ENCODE measurements at places on chromosomes 5 and 9.

DNA sequence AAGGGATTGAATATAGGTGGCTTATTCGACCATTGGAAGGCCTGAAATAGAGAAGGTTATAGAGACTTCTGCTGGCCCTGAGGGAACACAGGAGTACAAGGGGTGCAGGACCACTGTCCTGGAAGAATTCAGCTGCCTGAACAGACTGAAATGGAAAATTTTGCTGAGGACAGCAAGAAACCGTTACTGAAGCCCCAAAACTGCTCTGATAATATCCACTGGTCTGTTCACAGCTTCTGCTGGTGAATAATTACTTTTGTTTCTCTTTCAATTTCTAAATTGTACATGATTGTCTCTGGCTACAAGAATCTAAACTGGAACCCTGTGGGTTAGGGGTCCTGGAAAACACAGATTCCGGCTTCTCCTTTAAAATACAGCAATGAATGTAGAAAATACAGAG is 218.5 kb upstream of the CDH12 start:
- no peak for DNase-seq
- H3K4me3 ChIP-seq = no peak overlapping the region
- no peaks in the 10 kb centered on the region for H3K4me1 ChIP-seq
- H3K27ac ChIP-seq = no peak overlapping the region

- no peak overlapping the region for H3K27ac ChIP-seq
- no peaks in the 10 kb centered on the region for H3K4me1 ChIP-seq
- no peaks in the 10 kb centered on the region for H3K36me3 ChIP-seq
These were observed 29.5 kb downstream of the SPEF2 start for GRCh38 chr5:35647128-35647527.

DNA sequence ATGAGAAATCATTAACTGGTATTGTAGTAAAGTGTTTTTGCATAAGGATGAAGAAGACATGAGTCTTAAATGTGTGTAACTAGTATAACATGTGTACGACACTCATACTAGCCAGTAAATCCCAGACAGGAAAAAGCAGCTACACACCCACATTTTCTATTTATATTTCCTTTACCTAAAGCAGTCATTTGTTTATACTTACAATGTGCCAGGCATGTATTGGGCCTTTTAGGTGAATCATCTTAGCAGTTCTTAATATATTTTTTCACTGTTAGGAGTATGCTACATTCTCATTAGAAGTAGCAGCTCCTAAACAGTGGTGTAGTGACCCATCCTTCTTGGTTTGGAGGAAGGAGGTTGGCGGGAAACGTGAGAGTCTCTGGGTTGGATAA is 55.8 kb upstream of the TMC1 start:
- no peak overlapping the region for H3K4me3 ChIP-seq
- no peaks in the 10 kb centered on the region for H3K4me1 ChIP-seq
- H3K36me3 ChIP-seq = no peaks in the 10 kb centered on the region
- H3K27ac ChIP-seq = no peak overlapping the region
- H3K27me3 ChIP-seq = no peaks in the 10 kb centered on the region

DNA sequence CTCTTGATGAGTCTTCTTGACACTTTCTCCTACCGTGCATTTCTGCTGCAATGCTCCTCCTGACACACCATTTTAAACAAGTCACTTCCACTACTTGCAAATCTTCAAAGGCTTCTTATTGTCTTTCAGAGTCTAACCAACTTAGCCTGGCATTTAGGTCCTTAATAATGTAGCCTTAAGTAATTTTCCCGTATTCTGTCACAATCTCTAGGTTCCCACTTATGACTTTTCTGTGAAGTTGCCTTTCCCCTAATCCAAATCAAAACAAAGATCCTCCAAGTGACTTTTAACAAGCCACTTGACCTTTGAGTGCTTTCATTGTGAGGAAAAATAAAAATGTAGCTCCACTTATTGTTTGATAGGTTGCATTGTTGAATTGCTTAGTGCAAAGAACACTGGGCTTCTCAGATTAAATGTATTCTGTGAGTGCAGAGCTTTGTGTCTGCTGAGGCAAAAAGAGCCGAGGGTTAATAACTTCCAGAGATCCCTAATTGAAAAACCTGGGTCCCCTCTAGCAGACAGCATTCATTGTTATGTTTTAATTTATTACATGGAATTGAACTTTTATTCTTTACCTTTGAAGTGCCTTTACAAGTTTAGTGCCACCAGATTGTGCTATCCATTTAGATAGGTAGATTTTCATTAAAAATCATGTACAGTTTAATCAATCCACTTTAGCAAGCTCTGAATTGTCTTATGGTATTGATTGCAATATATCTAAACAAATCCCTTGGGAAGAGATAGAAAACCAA is 341.7 kb upstream of the TYRP1 start:
- no peak for DNase-seq
- no peaks in the 10 kb centered on the region for H3K4me1 ChIP-seq
- H3K36me3 ChIP-seq = no peaks in the 10 kb centered on the region
- H3K27me3 ChIP-seq = no peaks in the 10 kb centered on the region
- no peak overlapping the region for H3K27ac ChIP-seq
- H3K4me3 ChIP-seq = no peak overlapping the region

GRCh38 chr9:69173891-69174615 is at the start of gene TJP2:
Gene TJP2, plus strand, starts transcription at chr9:69174277. Its CDS starts 96 bp downstream, at chr9:69174373.
- H3K4me1 ChIP-seq = no peaks in the 10 kb centered on the region
- no peaks in the 10 kb centered on the region for H3K27me3 ChIP-seq
- DNase-seq = peak; percentile 64

DNA sequence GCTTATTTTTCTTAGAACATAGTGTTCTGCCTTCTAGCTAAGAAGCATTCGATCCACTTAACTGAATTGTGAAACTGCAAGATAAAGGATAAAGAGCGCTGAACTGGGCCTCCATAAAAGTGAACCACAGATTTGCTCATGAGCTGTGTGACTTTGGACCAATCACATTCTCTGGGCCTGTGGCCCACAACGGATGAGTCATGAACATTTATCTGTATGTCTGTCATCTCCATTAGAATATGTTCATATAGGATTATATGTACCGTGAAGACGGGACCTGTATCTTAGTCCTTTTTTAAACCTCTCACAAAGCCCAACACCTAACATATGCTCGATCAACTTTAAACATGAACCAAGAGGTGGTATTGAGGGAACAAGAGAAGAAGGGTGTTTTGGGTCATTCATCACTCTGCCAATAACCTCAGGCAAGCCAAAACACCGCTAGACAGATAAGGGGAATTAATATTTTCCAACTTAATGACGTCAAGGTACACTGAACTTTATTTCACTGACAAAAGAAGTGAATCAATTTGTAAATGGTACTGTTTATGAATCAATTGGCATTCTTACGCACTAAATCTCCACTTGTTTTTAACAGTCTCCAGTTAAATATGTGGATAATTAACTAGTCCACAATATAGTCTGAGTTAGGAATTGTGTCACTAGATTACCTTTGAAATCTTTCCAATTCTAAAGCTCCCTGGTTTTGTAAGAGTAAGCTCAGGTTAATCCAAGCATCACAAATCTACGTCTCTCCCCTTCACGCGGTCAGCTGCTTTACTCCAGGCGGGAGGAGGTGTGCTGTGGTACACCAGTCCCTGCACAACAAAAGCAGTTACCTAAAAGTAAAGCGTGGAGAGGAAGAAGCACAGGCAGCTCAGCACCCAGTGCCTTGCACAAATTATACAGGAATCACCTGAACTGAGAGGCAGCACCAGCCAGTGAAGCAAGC is 1.6 kb downstream of the TMEM245 start:
- peak overlapping the region; percentile 85 for H3K27ac ChIP-seq
- peak overlapping the region; percentile 68 for H3K4me3 ChIP-seq
- no peaks in the 10 kb centered on the region for H3K27me3 ChIP-seq
- no peak for DNase-seq
- no peaks in the 10 kb centered on the region for H3K36me3 ChIP-seq

DNA sequence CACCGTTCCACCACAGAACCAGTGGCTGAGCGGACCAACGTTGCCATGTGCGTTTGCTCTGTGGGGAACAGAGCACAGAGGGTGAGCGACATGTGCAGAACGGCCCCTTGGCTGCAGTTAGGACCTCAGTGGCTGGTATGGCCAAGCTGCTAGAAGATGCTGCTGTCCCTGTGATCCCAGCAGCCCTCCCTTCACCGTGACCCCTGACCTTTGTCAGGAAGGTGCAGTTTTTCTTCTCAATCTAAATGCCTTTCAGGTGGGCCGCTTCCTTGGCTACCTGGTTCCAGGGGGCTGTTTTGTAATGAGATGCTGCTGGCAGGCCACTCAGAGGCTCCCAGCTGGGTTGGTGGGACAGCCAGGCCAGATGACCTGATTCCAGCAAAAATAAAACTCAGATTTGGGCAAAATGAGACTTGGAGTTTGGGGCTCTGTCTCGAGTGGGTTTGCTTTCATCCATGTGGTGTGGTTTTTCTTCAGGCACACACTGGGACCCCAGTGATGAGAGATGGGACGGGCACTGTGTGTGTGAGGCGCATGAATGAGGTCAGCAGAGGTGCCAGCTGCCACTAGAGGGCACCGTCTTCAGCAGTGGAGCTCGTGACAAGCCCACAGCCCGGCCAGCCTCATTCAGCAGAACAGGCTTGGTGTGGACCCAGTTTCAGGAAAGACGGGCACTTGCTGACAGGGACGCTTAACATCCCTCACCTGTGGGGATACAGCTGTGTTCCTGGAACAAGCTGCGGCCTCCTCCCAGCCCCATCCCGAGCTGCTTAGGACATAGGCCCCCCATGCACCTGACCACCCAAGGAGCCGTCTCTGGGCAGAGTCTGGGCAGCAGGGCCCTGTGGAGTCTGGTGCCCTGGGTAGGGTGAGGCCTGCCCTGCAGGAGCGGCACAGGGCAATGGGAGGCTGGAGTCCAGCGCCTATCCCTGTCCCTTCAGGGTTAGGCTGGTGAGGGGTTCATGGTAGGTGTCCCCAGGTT is 4.1 kb downstream of the MRPS2 start:
- no peaks in the 10 kb centered on the region for H3K27me3 ChIP-seq
- H3K36me3 ChIP-seq = no peaks in the 10 kb centered on the region
- no peak overlapping the region for H3K4me3 ChIP-seq

DNA sequence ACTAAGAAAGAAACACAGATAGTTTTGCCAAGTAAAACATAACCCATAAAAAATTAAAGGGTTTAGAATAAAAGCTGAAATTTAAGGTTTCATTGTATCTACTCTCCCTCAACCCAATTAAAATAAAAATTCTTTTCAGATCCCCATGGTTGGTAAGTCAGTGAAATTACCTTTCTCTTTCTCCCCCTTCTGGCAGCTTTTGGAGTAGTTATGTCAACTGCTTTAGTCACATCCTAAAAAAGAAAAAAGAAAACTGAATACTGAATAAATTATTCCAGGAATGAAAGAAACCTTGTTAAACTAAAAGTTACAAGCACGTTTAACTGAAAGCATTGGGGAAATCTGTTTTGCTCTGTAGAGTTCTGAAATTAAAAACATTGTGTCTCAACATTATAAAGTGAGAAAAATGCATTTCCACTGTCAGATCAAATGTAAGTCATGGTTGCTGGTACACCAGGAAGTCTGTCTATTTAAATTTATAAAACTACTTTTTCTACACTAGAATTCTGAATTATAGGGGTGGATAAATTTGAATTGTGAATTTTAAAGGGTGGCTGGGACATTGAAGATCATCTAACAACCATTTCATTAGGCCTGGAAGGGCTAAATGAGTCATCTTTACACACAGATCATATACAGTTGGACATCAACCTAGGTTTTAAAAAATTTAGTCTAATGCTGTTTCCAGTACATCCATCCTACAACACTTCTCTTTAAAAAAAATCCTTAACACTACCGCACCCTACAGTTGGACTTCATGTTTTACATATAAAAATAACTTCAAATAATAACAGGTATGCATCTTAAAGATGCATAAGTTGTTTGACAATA is 24.7 kb downstream of the PSIP1 start:
- H3K27ac ChIP-seq = no peak overlapping the region
- no peak for DNase-seq
- H3K4me1 ChIP-seq = no peaks in the 10 kb centered on the region
- H3K36me3 ChIP-seq = no peaks in the 10 kb centered on the region
- no peak overlapping the region for H3K4me3 ChIP-seq

Measured in uterus (tissue), 4 donors.